Stimulated activated CD4-positive, alpha-beta T cell treated with anti-CD3 and anti-CD28 coated beads, TNF-alpha, amount 100 ng/mL, for 1 hour (primary cell): ENCODE measurements at places on chromosomes 12 and 14.

DNA sequence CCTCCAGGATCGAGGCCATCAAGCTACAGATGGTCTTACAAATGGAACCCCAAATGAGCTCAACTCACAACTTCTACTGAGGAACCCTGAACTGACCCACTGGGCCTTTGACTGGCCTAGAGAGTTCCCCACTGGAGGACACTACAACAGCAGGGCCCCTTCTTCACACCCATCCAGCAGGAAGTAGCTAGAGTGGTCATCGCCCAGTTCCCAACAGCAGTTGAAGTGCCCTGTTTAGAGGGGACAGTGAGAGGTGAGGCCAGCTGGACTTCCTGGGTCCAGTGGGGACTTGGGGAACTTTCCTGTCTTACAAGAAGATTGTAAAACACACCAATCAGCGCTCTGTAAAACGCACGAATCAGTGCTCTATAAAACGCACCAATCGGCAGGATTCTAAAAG is 247.9 kb upstream of the BTG1 start:
- no peak for DNase-seq

- DNase-seq = no peak
Observed at GRCh38 chr12:73656375-73656774, 881.3 kb upstream of the ATXN7L3B start.

DNA sequence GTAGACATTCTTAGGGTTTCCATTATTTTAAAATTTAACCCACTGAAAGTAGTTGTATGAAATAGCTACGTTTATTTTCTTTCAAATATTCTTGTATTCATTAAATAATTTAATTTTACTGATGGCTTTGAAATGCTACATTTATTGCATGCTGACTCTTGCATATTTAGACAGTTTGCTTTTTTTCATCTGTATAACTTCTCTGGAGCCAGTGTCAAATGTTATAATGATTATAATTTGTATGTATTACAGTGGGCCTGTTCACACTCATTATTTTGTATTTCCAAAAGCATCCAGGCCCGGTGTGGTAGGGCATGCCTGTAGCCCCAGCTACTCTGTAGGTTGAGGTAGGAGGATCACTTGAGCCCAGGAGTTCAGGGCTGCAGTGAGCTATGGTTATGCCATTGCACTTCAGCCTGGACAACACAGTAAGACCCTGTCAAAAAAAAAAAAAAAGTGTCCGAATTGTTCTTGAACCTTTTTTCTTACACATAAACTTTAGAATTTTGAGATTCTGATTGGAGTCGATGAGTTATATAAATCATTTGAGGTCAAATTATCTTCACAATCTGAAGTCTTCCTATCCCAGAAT is 905 bp downstream of the ZNF84 start:
- DNase-seq = no peak

GRCh38 chr12:27524494-27524835 is 459 bp downstream of the PPFIBP1 start:
- no peak for DNase-seq

DNA sequence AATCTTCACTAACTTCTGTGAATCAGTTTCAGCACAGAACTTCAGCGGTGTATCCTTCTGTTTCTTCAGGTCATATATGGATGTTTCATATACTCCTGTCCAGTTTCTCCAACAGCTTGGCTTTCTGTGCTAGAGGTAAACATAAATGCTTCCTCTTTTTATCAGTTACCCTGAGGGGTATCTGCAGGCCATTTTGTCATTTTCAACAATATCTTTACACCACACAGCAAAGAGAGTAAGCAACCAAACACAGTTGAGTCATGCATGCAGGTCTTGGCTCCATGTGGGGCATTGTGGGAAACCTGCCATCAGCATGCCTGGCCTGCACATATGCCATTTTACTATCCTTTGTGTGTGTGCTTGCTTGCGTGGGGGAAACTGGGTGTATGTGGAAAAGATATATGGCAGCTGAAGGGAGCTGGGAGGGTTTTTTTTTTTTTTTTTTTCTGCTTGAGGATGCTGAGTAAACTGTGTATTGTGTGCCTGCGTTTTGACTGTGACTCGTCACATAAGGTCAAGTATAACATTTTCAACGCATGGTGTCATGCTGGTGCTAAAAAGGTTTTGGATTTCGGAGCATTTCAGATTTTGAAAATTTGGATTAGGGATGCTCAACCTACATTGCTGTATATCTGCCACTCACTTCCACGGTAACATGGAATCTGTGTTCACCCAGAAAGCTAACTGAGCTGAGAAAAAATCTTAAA is 56.1 kb upstream of the YARS2 start:
- DNase-seq = no peak

DNA sequence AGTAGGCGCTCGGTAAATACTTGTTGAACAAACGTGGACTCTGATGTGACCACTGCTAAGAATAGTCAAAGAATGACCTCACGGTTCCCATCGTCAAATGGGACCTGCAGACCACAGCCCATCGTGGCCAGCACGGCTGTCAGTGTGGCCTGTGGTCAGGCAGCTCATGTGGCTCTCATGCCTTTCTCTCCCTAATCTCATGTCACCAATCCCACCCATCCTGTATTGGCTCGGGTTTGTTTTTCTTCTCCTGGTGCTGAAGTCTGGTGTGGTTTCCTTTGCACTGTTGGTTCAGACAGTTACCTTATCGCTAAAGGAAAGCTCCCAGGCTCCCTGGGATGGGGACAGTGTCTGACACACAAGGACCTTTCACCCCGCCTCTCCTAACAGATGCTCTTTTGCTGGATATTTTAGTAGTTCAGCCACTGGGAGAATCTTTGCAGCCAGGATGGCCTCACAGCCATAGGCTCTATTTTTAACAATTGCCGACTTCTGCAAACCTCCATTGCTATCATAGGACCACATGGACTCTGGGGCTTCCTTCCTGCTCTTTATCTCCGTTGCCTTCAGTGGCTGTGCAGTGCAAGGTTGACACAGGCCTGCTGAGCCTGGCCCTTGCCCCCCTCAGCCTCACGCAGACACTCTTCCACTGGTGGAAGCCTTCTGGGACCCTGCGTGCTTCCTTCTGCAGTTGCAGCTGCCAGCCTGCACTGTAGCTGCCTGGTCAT is 293.1 kb upstream of the FKBP4 start:
- DNase-seq = no peak

DNA sequence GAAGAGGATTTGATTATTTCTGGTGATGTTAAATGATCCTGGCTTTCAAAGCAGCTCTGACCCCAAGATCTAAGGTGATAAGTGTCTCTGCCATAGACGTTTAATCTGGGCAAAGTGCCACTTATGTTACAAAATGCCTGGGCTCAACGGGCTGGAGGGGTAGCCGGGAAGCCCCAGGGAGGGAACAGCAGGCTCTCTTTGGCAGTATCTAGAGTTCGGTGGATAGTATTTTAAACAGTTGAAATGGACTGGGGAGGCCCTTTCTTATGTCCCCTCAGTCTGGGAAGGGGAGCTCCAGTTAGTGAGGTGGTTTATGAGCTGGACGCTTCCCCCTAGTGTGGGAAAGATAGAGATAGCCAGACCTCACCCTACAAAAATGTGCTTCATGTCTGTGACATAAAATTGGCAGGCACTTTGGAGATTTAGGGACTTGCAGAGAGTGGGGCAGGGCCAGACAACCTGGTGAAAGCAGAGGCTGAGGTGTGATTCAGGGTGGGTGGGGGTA is 5.5 kb upstream of the HOXC11 start:
- no peak for DNase-seq

DNA sequence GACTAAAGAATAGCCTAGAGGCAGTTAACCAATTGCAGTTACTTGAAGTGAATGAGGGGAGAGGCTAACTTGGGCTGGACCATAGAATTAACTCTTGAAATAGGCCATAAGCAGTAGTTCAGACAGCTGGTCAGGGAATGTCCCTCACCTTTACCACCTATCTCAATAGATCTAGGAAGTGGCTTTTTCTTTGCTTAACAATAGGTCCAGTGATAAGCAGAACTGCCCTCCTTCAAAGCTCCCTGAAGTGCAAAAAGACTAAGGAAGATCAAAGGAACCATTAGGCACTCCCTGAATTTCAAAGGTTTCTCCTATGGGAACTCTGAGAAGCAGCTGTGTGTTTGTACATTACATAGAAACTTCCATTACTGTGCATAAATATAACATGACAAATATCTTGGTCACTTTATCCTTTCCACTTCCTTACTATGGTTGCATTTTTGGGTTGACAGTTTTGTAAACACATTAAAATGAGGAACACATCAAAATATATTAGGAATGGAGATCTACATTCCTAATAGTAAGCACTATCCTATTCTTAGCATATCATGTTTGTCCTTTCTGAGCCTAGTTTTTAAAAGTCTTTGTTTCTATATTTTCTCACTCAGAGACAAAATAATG is 7.2 kb upstream of the NAA30 start:
- no peak for DNase-seq

DNA sequence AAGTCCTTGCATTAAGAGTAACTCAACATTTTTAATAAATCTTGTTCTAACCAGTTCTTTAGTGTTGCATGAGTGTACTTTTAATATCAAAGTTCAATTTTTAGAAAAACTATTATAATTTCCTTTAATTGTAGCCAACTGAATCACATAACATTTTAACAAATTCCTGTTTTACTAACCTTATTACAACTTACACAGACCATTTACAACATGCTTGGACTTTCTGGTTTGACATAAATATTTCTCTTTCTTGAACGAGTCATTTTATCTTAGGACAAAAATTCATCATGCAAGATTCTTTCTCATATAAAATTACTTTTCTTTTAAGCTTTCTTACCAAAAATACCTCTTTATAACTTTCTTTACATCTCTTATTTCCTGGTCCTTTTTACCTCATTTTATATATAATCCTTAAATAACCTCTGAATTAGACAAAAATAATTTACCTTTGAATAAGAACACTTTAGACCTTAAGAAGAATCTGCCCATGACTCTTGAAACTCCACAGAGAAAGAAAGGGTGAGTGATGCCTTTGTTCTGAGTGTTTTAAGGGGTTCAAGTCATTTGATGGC is 3.9 kb downstream of the SLCO1A2 start:
- no peak for DNase-seq

DNA sequence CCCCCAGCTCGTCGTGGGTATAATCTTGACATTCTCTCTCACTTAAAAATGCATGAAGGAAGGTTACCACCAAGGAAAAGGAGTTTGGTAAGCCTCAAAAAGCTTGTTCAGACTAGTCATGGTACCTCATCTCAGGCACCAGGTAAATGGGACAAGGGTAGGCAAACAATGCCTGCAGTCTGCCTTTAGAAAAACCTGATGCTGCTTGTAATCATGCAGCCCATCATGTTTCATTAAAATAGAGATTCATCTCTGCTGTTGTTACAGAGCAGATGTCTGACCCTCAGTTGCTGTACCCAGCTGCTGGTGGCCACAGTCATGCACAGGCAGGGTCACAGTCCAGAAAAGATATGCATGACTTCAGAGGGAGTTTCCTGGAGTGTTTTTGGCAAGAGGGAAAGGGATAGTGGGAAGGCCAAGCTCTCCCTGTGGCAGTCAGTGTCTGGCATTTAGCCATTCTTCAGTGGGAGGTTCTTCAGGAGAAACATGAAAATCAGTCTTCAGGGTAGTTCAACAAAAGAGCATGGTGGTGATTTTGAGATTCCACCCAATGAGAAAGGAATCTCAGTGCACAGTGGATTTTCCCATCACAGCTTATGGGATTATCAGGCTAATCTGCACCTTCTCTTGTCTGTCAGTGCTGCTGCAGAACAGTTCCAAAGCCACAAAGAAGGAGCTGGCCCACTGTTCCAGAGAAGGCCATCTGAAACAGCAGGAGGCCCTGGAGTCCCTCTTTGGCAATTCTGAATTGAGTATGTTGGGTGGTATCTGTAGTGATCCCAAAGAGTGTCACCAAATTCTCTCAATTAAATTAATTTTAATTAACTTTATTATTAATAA is 202.7 kb upstream of the FRMD6 start:
- DNase-seq = no peak

DNA sequence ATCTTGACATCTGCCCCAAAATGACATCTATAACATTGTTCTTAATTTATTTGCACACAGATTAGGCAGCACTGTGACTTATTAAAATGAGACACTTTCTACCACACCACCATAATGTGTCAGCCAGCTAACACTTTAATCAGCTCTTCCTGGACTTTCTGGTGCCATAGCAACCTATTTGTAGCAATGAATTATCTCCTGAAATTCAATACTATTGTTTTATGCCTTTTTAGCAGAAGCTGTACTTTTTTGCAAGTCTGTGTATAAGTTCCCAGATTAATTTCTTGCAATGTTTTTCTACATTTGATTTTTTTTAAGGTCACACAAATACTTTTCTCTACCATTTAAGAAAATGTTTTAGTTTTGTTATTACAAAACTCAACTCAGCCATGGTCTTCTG is 72.8 kb upstream of the SAV1 start:
- DNase-seq = no peak

- no peak for DNase-seq
Observed at GRCh38 chr14:38554026-38554425, 298.1 kb upstream of the CLEC14A start.

- no peak for DNase-seq
Observed at GRCh38 chr14:68976160-68977067, 2.7 kb downstream of the ACTN1 start.
